NCI-H524 (cell line): ENCODE measurements at places on chromosomes 5 and 9.

GRCh38 chr9:20580673-20581072 is 41.6 kb downstream of the MLLT3 start:
- no peak for DNase-seq

- peak; percentile 20 for DNase-seq
Observed at GRCh38 chr5:159411115-159411514, 80.8 kb upstream of the IL12B start.

GRCh38 chr5:54867310-54867944 is 118.0 kb downstream of the ESM1 start:
- DNase-seq, result peak; percentile 58

GRCh38 chr5:78472469-78473106 is 112.2 kb downstream of the SCAMP1 start:
- DNase-seq, result no peak

- DNase-seq, result peak; percentile 5
Observed at GRCh38 chr9:112380102-112380824, at the start of gene HSDL2. Gene HSDL2, plus strand, starts transcription at chr9:112380108. Its CDS starts 56 bp downstream, at chr9:112380164.

DNA sequence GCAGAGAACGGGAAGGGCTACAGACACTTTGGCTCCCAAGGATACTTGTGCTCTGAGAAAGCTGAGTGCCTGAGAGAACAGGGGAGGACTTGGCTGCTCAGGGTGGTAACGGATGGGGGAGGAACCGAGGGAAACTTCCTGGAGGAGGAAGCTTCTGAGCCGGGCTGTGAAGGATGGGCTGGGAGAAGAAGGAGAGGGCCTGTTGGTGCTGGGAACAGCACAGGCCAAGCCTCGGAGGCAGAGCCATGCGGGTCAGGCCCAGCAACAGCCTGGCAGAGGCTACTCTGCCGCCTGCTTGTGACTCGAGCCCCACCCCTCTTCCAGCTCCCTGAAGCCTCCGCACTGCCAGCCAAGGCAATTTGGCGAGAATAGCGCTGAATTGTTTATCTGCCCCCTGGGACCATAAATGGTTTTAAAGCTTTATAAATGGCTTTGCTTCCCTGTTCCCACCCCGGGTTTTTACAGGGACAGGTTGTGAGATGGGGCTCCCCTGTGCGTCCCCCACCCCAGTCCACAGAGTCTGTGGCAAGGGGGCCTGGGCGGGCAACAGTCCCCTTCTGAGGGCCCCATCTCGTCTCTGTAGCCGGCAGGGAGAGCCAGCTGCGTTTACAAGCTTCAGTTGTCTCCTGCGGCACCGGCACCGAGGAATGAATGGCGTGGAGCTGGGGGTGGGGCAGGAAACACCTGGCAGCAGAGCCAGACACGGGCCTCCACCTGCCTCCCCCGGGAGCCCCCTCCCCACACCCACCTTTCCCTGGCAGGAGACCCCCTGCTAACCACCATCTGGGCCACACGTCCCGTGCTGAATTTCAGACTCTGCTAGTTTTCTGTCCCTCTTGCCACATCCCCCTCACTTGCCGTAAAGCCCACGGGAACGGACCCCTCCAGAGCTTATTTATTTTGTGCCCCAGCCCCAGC is 24.4 kb downstream of the FAM163B start:
- DNase-seq, result peak; percentile 52

DNA sequence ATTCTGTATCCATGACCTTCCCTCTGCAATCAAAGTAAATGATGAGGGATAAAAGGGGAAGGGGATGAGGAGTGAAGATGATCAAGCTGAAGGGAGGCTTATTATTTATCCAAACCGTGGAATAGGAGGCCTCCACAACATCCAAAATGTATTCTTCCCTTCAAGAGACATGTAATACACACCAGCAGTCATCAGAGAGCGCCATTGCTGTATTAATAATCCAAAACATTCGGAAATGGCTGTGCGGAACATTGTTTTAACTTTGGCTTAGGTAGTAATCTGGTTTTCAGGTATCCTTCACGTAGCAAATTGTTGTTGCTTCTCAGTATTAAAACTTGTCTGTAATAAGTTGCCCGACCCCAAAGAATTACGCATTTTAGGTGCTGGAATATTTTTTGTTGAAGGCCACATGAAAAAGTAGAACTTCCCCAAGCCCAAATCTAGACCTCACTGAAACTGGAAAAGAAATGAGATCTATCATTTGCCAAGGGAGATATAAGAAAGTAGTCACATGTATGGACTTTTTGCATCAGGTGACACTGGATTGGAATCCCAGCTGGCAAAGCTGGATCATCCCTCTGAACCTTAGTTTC is 2.6 kb upstream of the BOD1 start:
- peak; percentile 34 for DNase-seq

DNA sequence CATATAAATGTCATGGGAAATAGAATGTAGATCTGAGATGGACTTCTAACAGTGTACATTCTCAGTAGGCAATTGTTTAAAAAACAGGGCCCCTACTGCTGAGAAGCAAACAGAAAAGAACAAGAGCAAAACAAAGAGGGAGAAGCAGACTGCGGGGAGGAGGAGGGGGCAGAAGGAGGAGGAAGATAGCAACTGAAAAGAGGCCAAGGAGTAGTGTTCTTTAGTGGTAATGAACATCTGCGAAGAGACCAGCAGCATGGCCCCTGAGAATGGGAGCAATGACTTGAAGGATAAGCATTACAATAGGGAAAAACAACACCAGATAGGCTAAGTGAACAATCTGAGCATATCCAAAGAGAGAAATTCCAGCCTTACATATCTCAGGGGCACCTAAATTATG is 36.8 kb downstream of the HAPLN1 start:
- no peak for DNase-seq

- peak; percentile 44 for DNase-seq
Observed at GRCh38 chr9:75027187-75028107, 646 bp downstream of the CARNMT1 start.

- no peak for DNase-seq
Observed at GRCh38 chr5:72842816-72843215, 26.4 kb downstream of the TNPO1 start.

- DNase-seq, result no peak
Observed at GRCh38 chr5:171313481-171314206, 4.6 kb downstream of the TLX3 start.

- DNase-seq, result no peak
Observed at GRCh38 chr9:6552498-6553121, 92.9 kb downstream of the GLDC start.

GRCh38 chr9:32701321-32702022 is 66.0 kb upstream of the TAF1L start:
- DNase-seq, result no peak

DNA sequence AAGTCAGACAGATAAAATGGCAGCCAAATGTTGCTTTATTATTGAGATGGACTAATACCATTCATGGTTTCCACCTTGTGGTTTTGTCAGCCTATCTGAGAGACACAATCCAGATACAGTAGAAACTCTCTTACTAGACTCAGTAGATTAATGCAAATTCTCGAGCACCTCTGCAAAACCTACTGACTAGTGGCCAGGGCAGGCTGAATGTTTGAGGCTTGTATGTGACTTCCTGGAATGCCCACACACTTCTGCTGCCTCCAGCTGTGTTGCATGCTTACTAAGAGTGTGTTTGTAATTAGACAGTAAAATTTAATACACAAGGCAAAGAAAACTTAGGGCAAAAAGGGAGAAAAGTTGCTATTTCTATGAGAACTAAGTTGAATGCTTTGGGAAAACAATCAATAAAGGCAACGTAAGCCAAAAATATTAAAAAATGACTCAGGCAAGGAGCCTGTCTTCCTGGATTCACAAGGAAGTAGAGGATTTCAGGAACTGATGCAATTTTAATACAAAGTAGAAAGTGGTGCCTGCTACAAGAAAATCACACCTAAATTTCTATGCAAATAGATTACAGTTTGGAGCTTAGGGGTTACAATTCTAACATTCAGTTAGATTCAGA is 30.2 kb upstream of the CCNG1 start:
- no peak for DNase-seq

DNA sequence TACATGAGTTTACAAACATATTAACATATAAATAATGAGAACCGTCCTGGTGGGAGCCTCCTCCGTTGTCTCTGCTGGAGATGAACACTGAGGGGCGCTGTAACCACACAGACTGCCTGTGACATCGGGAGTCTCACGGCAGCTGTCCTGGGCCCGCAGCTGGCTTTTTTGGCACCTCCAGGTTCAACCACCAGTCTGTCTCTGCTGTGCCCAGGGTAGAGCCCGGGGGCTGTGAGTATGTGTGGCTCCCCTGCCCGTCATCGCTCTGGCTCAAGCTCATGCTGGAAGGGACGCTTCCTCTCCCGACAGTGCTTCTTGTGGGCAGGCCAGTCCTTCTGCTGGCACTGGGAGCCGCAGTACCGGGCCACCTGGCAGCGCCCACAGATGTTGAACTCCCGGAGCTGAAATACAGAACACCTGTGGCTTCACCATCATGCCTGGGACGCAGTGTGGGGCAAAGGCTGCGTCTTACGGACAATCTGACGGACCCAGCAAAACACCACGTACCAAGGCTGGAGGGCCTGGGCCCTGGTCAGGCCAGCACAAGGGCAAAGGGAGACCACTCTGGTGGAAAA is 3.6 kb upstream of the DPH7 start:
- DNase-seq, result peak; percentile 37

DNA sequence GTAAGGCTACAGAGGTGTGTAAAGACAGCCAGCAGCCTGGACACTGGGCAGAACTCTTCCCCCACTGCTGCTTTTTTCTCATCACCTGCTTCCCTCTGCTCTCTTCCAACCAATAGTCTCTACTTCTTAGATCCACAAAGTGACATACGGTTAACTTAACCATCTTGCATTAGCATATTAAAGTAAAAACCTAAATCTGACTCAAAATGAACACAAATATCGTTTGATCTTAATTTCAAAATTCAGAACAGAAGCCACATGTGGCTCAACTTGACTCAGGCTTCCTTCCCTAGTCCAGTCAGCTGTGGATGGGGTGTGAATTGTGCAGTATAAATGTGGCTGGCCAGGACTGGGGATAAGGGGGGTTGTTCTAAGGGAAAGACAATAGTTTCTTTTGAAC is 114.3 kb downstream of the STARD4 start:
- no peak for DNase-seq

DNA sequence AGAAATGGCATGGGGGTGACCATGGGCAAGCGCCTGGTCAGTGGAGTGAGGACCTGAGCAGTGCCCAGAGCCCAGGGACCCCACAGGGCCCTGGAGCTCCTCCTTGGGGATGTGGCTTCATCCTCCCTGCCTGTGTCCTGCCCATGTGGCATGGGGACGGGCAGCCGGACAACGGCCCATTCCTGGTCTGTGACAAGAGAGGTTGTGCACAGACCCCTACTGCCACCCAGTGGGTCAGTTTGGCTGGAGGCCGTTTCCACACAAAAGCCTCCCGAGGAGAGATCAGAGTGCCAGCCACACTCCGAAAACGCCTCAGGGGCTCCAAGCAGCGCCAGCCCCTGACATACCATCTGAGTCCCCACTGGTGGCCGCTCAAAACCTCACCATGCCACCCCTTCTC is 19.8 kb downstream of the SLC6A18 start:
- peak; percentile 37 for DNase-seq

DNA sequence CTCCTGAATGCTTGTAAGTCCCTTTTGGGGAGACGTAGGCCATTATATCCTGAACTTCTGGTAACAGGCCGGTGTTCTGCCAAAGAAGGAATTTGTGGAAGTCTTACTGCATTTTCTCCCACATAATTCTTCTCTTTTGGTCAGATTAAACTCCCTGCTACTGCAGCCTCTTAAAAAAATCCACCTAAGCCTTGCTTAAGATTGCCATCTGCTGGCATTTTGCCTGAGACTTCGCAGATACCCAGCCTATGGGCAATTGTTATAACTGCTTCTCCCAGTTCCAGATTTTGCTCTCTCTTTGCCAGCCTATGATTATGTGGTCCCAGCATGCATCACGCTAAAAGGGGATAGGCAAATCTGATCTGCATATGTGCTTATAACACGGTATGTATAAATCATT is 391.6 kb upstream of the CHD1 start:
- peak; percentile 59 for DNase-seq

DNA sequence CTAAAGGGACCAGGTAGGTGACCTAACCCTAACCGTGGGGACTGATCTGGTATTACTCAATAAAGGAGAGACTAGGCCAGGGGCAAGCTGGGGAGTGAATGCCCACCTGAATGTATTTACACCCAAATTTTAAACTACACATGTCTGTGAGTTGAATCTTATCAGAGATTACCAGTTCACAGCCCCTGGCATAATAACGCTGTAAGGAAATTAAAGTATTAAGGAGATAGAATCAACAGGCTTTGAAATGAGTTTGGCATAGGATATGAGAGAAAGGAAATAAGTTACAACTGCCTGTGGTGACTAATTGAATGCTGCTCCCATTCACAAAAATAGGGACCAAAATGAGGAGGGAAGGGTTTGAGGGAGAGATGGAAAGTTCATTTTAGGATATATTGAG is 593.3 kb downstream of the CSNK1G3 start:
- DNase-seq, result no peak

- no peak for DNase-seq
Observed at GRCh38 chr5:119179857-119180641, 109.2 kb downstream of the DMXL1 start.

GRCh38 chr9:18129809-18130334 is 344.1 kb upstream of the ADAMTSL1 start:
- no peak for DNase-seq

GRCh38 chr5:14574096-14574495 is 7.5 kb upstream of the OTULINL start:
- no peak for DNase-seq

GRCh38 chr5:153080940-153081339 is 409.5 kb upstream of the GRIA1 start:
- no peak for DNase-seq

DNA sequence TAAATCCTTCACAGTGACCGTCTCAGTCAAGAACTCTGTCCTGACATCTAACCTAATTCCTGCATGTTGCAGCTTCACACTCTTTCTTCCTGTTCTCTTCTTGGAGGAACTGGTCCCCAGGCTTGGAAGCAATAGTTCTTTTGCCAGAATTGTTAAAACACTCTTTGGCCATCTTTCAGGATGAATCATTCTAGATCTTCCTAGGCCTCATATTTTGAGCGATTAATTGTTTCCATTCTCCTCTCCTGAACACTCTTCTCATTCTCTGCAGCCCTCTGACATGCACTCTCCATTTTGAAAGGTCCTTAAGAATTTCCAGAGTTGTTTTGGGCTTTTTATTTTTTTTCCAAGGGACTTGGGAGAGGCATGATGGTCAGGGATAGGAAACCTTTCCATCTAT is 85.8 kb downstream of the FAM114A2 start:
- DNase-seq, result no peak

DNA sequence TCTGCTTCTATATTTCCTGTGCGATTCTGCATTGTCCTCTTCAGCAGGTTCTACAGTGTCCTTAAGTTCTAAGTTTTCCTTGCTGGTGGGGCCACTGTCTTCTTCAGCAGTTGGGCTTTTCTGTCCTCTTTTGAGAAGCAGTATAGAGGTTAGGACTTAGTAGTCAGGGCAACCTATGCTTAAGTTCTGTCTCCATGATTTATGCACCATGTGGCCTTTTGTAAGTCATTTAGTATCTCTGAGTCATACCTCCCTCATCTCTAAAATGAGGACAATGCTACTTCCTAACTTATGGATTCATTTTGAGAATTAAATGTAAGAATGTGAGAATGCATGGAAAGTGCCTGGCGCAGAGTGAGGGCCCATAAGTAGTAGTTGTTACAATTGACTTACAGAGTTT is 46.8 kb downstream of the GRIN3A start:
- DNase-seq, result no peak

- DNase-seq, result no peak
Observed at GRCh38 chr5:59767211-59767605, 126.3 kb downstream of the PDE4D start.
